ENCODE measurements at places on chromosomes 13 and 19. TPM values are rescaled to one million over a fixed set of nuclear protein-coding genes. Genes with fewer than 3 reads are reported as not detected.

DNA sequence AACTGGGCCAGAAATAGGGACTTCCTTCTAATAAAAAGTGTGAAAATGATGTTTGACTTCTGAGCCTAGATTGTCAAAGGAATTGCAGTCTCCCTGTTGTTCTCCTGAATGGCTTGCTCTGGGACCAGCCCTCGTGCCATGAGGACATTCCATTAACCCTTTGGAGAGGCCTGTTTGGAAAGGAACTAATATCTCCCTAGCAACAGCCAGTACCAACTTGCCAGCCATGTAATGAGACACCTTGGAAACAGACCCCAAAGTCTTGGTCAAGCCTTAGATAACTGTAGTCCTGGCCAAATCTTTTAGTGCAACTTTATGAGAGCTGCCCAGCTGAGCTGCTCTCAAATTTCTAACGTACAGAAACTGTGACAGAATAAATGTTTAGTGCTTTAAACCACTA, 8.2 kb upstream of the SIAH3 start:
- H3K4me3 ChIP-seq = no peak overlapping the region
- H3K36me3 ChIP-seq = no peaks in the 10 kb centered on the region
- DNase-seq = no peak
- H3K27me3 ChIP-seq = no peaks in the 10 kb centered on the region

GRCh38 chr13:92717857-92718256, 508.8 kb upstream of the GPC6 start:
- no peak overlapping the region for H3K4me3 ChIP-seq
- no peak overlapping the region for H3K27ac ChIP-seq
- DNase-seq = no peak

- no peak for DNase-seq
- no peaks in the 10 kb centered on the region for H3K27me3 ChIP-seq
- no peaks in the 10 kb centered on the region for H3K4me1 ChIP-seq
Measured at GRCh38 chr13:75647126-75647784, 11.1 kb downstream of the LMO7 start.

DNA sequence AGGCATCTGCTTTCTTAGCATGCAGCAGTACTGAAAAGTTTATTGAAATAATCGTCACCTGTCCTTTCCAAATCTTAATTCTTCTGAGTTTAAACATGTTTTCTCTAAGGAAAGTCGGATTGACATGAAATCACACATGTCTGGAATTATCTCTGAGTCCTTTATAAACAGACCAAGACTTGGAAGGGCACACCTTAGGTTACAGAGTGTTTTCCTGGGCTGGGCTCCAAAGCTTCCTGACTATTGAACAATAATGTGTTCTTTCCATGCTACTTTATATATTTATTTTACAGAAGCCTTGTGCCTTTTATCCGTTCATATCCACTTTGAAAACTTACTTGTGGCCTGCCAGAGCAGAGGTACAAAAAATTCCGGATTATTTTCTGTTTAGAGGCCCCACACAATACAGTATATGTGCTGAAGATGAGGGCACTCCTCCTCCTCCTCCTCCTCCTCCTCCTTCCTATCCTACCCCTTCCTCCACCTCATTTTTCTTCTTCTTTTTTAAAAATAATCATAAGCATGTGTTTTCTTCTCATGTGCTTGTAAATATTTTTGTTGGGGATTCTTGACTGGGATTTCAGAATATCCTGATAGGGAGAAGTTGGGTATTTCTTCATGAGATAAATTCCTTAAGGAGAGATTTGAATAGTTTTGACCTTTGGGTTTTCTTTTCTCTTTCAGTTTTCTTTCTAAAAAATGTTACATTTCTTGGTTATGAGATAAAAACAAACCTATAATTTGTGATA, 52.3 kb downstream of the LRCH1 start:
- no peak for DNase-seq
- no peak overlapping the region for H3K4me3 ChIP-seq
- no peaks in the 10 kb centered on the region for H3K27me3 ChIP-seq
- H3K4me1 ChIP-seq = peaks cover 17% of the 10 kb centered on the region

- peak; percentile 96 for DNase-seq
- no peak overlapping the region for H3K4me3 ChIP-seq
- no peaks in the 10 kb centered on the region for H3K4me1 ChIP-seq
- no peak overlapping the region for H3K27ac ChIP-seq
- H3K27me3 ChIP-seq = no peaks in the 10 kb centered on the region
Measured at GRCh38 chr19:49987159-49987698, 26.3 kb upstream of the SIGLEC11 start.

- H3K36me3 ChIP-seq = no peaks in the 10 kb centered on the region
- H3K4me3 ChIP-seq = no peak overlapping the region
- H3K27ac ChIP-seq = no peak overlapping the region
- H3K27me3 ChIP-seq = no peaks in the 10 kb centered on the region
Measured at GRCh38 chr19:6263735-6264444, 15.9 kb downstream of the MLLT1 start.

DNA sequence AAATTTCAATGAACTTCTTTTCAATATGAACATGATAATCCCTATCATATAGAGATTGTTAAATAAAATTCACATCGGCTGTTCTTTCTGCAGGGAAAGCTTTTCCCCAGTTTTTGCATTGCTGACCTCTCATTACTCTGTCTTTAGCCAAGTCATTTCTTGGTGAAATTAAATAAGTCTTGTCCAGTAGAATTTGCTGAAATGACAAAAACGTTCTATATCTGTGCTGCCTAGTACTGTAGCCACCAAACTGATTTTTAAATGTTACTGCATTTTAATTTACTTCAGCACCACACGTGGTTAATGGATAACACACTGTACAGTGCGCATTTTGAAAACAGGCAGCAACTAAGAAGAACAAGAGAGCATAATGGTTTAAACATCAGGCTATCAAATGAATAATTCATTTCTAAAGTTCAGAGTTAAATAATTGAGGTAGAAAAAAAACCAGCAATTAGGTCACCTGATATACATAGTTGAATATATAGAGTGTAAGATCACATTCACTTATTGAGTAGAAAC, 178.9 kb downstream of the LIG4 start:
- H3K27ac ChIP-seq = no peak overlapping the region
- H3K27me3 ChIP-seq = no peaks in the 10 kb centered on the region
- no peak overlapping the region for H3K4me3 ChIP-seq
- DNase-seq = no peak
- no peaks in the 10 kb centered on the region for H3K36me3 ChIP-seq

- H3K4me3 ChIP-seq = no peak overlapping the region
- H3K27ac ChIP-seq = peak overlapping the region; percentile 50
- no peaks in the 10 kb centered on the region for H3K36me3 ChIP-seq
- peaks cover 11% of the 10 kb centered on the region for H3K4me1 ChIP-seq
- no peaks in the 10 kb centered on the region for H3K27me3 ChIP-seq
Measured at GRCh38 chr13:80132741-80133601, 208.0 kb downstream of the SPRY2 start.

- no peak for DNase-seq
- H3K27me3 ChIP-seq = no peaks in the 10 kb centered on the region
- no peak overlapping the region for H3K27ac ChIP-seq
- no peaks in the 10 kb centered on the region for H3K4me1 ChIP-seq
Measured at GRCh38 chr19:50406156-50406820, 12.4 kb upstream of the SPIB start.

- H3K27me3 ChIP-seq = no peaks in the 10 kb centered on the region
- H3K4me3 ChIP-seq = no peak overlapping the region
- H3K36me3 ChIP-seq = no peaks in the 10 kb centered on the region
- no peaks in the 10 kb centered on the region for H3K4me1 ChIP-seq
Measured at GRCh38 chr13:65593298-65593874, 1636.8 kb downstream of the PCDH9 start.

GRCh38 chr19:50331221-50331993, 2.2 kb upstream of the KCNC3 start:
- H3K4me1 ChIP-seq = peaks cover 16% of the 10 kb centered on the region
- H3K27me3 ChIP-seq = no peaks in the 10 kb centered on the region
- H3K36me3 ChIP-seq = no peaks in the 10 kb centered on the region
- no peak for DNase-seq
- H3K27ac ChIP-seq = no peak overlapping the region

ELSPBP1 gene
- polyA plus RNA-seq = 1.2 TPM

NAPSA gene
- 11.5 TPM for polyA plus RNA-seq

KLK15 gene
- 7.4 TPM for polyA plus RNA-seq

C2CD4C gene
- polyA plus RNA-seq = 0.88 TPM

All from testis (tissue), 5 donors.